ENCODE measurements at places on chromosomes 11 and 22. TPM values are rescaled to one million over a fixed set of nuclear protein-coding genes. Genes with fewer than 3 reads are reported as not detected.

Gene LRRC56
- total RNA-seq, result 0.88 TPM

- H3K27ac ChIP-seq, result peak overlapping the region; percentile 98
- H3K27me3 ChIP-seq, result no peaks in the 10 kb centered on the region
- H3K4me3 ChIP-seq, result peak overlapping the region; percentile 84
- H3K36me3 ChIP-seq, result peaks cover 21% of the 10 kb centered on the region
- peaks cover 40% of the 10 kb centered on the region for H3K4me1 ChIP-seq
These were observed 658 bp downstream of the C11orf71 start for GRCh38 chr11:114399490-114400215.

Gene MUC15
- not detected for total RNA-seq

DNA sequence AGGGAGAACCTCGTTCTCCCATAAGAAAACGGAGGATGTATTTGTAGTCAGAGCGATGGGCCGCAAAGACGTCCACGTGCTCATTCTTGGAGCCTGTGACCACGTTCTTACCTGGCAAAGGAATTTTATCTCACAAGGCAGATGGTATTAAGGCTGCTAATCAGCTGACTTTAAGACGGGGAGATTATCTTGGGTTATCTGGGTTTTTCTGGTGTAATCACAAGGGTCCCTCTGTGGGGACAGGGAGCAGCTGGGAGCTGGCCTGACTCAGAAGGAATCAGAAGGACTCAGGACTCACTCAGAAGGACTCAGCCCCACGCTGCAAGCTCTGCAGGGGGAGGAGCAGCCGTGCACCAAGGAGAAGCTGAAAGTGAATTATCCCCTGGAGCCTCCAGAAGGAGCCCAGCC lies 7.5 kb upstream of the SIGIRR start:
- H3K36me3 ChIP-seq, result no peaks in the 10 kb centered on the region
- H3K27ac ChIP-seq, result no peak overlapping the region
- no peak overlapping the region for H3K4me3 ChIP-seq
- no peaks in the 10 kb centered on the region for H3K4me1 ChIP-seq

- no peak for DNase-seq
- no peak overlapping the region for H3K27ac ChIP-seq
- H3K4me1 ChIP-seq, result no peaks in the 10 kb centered on the region
- peaks cover 20% of the 10 kb centered on the region for H3K27me3 ChIP-seq
- H3K36me3 ChIP-seq, result no peaks in the 10 kb centered on the region
- H3K4me3 ChIP-seq, result no peak overlapping the region
These were observed 580.5 kb downstream of the INSC start for GRCh38 chr11:15695096-15695721.

GRCh38 chr11:128497061-128497775 lies 90.1 kb downstream of the ETS1 start:
- peak overlapping the region; percentile 54 for H3K4me3 ChIP-seq
- peaks cover 95% of the 10 kb centered on the region for H3K4me1 ChIP-seq
- H3K36me3 ChIP-seq, result no peaks in the 10 kb centered on the region

GRCh38 chr11:77448269-77448668 lies 25.6 kb downstream of the PAK1 start:
- H3K36me3 ChIP-seq, result no peaks in the 10 kb centered on the region
- H3K27me3 ChIP-seq, result peaks cover 4% of the 10 kb centered on the region
- no peak overlapping the region for H3K27ac ChIP-seq
- DNase-seq, result no peak
- H3K4me1 ChIP-seq, result no peaks in the 10 kb centered on the region

DNA sequence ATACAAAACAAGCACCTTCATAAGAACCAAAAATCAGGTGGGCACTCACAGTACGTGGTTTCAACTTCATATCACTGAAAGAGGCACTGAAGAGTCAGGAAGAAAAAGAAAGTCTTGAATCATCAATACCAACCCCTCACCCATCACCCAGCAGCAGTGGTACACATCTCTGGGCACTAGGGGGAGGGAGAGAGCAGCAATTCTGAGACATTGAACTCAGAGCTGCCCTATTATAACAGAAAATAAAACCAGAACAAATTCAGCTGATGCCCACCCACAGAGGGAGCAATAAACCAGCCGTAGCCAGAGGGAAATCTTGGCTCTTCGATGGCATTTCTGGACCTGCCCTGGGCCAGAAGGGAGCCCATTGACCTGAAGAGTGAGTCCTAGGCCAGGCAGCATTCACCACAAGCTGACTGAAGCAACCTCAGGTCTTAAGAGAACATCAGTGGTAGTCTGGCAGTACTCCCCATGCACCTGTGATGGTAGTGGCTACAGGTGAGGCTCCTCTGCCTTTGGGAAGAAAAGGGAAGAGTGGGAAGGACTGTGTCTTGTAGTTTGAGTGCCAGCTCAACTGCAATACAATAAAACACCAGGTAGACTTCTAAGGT lies 42.2 kb upstream of the FAM181B start:
- peak overlapping the region; percentile 59 for H3K4me3 ChIP-seq
- DNase-seq, result peak; percentile 65
- H3K27me3 ChIP-seq, result no peaks in the 10 kb centered on the region

DNA sequence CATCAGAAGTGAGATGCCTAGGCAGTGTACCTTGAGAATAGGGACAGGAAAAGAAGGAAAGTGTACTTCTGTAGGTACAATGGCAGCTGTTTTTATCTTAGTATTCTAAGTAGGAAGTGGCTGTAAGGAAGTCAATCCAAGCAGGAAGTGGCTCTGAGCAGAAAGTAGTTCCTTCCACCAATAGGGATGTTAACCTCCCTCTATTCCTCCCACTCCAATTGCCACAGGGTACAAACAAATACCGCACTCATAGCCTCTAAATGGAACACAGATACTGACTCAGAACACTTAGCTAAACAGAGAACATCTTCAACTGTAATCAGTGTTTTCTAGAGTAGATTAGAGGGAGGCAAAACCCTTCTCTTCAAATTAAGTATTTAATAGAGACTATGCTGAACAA lies 10.6 kb downstream of the LRRC55 start:
- H3K36me3 ChIP-seq, result no peaks in the 10 kb centered on the region
- no peak overlapping the region for H3K27ac ChIP-seq
- H3K4me3 ChIP-seq, result no peak overlapping the region
- no peaks in the 10 kb centered on the region for H3K27me3 ChIP-seq
- no peaks in the 10 kb centered on the region for H3K4me1 ChIP-seq
- DNase-seq, result no peak

DNA sequence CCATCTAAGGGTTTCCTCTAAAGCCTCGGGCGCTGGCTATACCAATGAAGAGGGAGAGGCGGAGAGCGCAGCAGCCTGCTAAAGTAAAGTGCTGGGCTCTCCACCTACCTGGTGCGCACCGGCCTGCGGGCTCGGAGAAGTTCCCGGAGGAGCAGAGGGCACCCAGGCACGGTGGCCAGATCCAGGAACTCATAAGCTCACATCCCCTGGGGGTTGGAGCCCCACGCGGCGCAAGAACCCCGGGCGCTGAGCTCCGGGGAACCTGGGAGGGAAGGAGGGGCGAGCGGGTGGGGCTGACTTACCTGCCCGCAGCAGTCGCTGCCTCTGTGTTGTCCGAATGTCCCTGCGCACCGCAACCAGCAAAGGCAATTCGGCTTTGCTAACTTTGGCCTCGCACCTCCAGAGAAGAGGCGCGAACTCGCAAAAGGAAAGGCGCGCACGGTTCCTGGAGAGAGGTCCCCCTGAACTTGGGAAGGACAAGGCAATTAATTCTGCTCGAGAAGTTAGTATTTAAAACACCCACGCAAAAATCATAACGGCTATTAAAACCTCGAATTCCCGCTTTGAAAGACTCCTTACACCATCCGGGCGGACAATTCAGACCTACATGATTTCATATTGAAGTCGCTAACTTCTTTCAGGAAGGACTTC lies 127.6 kb upstream of the C11orf58 start:
- H3K36me3 ChIP-seq, result no peaks in the 10 kb centered on the region
- no peak overlapping the region for H3K4me3 ChIP-seq
- peaks cover 85% of the 10 kb centered on the region for H3K27me3 ChIP-seq
- peaks cover 23% of the 10 kb centered on the region for H3K4me1 ChIP-seq
- no peak overlapping the region for H3K27ac ChIP-seq
- DNase-seq, result no peak

Gene MARK2
- total RNA-seq, result 13.8 TPM

GRCh38 chr22:19105867-19106802 lies 16.1 kb downstream of the DGCR2 start:
- no peaks in the 10 kb centered on the region for H3K27me3 ChIP-seq
- H3K36me3 ChIP-seq, result no peaks in the 10 kb centered on the region
- H3K27ac ChIP-seq, result no peak overlapping the region
- H3K4me1 ChIP-seq, result peaks cover 3% of the 10 kb centered on the region

- DNase-seq, result peak; percentile 47
- H3K27me3 ChIP-seq, result no peaks in the 10 kb centered on the region
- H3K4me3 ChIP-seq, result no peak overlapping the region
- H3K36me3 ChIP-seq, result no peaks in the 10 kb centered on the region
These were observed 47.8 kb downstream of the ARRB1 start for GRCh38 chr11:75303544-75304224.

GRCh38 chr11:96230686-96231085 lies 112.3 kb downstream of the MAML2 start:
- no peak overlapping the region for H3K4me3 ChIP-seq
- H3K27me3 ChIP-seq, result no peaks in the 10 kb centered on the region
- H3K27ac ChIP-seq, result peak overlapping the region; percentile 2
- H3K36me3 ChIP-seq, result no peaks in the 10 kb centered on the region

DNA sequence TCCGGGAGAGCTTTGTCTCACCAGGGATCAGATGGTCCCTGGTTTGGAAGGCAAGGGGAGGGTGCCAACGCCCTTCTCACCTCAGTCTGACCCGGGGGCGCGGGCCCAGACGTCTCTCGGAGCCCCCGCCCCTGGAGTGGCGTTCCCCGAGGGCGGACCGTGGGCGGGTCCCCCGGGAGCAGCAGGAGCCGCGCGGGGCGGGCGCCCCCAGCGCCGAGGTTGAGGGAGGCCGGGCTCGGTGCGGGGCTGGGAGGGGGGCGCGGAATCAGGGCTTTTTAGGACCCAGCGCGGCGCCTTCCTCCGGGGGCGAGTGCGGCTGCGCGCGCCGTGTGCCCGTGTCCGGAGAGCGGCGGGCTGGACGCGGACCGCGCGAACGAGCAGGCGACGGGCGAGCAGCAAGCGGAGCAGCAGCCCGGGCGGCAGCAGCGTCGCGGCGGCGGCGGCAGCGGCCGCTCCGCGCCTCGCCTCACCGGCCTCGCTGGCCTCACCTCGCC lies at the start of gene KCNC1:
Gene KCNC1 (plus strand): TSS at position 364 of the 494 bp plus-strand sequence. CDS start 1,222 bp downstream, outside the sequence.
- H3K27ac ChIP-seq, result no peak within 1 kb of the TSS
- no peaks in the 10 kb centered on the region for H3K36me3 ChIP-seq

All from osteoblast (primary cell).